ENCODE measurements at places on chromosomes 12 and 14.

- DNase-seq: no peak
Observed at GRCh38 chr12:28164644-28165275, 25.5 kb upstream of the CCDC91 start.

GRCh38 chr14:54617467-54617866 is 50.5 kb downstream of the SAMD4A start:
- no peak for DNase-seq

- DNase-seq: no peak
Observed at GRCh38 chr14:68753690-68754089, 39.2 kb downstream of the ZFP36L1 start.

DNA sequence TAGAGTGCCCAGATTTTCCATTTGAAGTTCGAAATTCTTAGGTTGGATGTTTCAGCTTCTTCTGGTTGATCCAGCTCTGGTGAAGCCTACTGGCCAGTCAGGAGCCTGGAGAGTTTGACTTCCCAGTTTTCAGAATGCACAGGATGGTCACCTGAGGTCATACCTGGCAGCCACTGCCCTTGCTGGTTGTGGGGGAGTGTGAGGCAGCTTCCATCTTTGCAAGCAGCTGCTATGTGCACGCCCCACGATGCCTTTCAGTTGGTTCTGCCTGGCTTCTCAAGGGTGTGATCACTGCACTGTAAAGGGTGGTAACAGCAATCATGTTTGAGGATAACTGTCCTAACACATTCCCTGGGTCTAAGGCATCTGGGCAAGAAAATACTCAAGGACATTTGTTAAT is 15.4 kb downstream of the CCDC92 start:
- no peak for DNase-seq

DNA sequence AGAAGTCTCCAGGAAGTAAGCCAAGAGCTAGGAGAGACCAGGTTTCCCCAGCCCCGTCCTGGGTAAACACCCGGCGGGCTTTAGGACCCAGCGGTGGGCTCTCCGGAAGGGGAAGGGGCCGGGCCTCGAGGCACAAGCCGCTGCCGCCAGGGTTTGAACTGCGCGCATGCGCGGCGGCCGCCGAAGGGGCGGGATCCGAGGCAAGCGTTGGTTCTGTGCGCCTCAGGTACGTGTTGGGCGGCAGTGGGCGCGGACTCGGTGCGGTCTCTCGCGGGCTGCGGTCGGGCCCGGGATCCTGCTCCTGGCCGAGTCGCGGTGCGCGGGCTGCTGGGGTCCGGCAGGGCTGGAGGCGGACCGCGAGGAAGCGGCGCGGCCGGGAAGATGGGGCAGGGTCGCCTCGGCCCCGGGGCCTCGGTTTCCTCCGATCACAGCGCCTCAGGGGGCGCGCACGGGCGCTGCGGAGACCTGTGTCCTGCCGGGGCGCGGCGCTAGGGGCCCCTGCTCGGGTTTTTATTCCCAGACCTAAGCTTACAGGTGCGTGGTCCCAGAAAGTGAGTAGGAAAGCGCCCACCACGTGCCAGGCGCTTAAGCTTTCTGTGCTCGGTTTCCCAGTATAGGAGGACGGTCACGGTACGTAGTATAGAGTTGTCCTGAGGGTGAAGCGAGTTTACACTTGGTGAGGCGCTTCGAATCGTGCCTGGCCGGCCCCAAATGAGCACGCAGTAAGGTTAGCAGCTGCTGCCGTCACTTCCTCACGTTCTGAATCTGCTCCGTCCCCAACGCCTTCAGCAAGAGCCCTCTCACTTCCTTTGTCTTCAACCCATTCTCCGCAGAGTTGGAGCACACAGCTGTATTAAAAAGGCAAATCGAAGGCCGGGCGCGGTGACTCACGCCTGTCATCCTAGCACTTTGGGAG is at the start of gene TDP1:
TSS of gene TDP1 (plus strand) at position 183 of the 916 bp plus-strand sequence. CDS start 7,188 bp downstream, outside the sequence.
- peak; percentile 97 for DNase-seq

DNA sequence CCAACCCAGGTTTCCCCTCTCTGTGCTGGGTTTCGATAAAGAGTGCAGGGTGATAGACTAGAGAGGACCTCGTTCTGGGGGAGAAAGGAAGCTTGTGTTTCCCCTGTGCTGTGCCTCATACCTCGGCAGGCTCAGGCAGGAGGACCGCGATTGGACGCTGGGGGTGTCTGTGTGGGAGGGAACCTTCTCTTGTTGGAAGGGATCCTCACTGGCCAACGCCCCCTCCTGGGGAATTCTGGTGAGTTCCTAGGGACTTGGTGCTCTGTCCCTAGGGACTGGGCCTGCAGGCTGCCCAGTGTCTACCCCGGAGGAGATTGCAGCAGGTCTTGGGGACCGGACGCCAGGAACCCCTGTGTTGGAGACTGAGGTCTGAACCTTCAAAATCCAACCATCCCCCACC is 157.4 kb upstream of the PRMT8 start:
- no peak for DNase-seq

DNA sequence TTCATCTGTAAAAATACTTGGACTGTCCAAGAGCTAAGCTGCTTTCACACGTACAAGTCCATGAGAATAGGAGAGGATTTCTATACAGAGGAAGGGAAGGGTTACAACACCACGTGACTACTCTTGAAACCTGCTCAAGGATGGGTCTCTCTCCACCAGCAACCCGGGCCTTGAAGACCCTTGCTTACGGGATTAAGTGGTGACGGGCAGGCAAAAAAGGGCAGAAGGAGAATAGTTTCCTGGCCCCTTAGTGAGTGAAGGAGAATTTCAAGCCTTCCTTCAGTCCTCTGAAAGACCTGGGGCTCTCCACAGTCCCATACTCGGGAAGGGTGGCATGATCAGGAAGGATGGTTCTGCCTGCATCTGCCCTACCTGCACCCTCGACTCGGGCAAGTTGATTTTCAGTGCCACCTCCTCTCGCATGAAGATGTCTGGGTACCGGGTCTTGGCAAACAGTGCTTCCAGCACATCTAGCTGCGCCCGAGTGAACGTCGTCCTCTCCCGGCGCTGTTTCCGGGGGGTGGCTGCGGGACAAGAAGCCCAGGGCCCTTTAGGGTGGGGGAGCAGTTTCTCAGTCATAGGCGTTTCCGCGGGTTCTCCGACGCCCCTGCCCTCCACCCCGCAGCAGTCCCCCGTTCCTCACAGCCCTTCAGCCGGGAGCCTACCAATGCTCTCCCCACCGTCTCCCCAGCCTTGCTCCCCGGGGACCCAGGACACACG is 6.3 kb downstream of the OTX2 start:
- no peak for DNase-seq

GRCh38 chr14:94601884-94602391 is 10.3 kb upstream of the SERPINA3 start:
- no peak for DNase-seq

GRCh38 chr12:75329918-75330826 is at the start of gene CAPS2:
Gene CAPS2, minus strand, starts transcription at chr12:75330324. Its CDS starts 3,826 bp downstream, at chr12:75326498.
- peak; percentile 67 for DNase-seq

DNA sequence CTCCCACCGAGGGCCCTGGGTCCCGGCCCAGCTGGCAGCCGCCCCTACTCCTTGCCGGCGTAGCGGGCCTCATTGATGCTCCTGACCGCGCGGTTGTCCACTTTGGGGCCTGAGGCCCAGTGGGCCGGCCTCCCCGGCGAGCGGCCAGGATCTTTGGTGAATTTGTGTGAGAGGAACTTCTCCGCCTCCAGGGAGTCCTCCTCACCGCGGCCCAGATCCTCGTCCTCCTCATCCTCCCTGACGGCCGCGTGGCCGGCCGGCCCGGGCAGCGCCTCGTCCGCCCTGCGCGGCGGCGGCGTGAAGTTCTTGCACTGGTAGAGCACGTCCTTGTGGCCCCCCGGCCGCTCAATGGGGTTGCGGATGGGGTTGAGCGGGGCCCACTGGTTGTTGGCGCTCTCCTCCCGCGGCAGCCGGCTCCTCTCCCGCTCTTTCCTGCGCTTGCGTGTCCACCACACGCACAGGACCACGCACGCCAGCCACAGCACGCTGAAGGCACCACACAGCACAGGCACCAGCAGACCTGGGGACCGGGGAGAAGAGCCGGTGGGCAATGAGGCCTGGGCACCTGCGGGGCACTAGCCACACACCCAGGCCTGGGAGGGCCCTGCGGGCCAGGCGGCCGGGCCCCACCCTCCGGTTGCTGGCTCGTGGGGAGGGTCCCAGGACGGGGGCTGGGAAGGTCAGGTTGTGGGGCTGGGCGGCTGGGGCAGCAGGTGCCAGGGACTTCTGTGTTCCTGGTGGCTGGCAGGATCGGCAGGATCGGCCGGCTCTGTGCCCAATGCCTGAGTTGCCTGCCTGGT is 25.7 kb downstream of the JAG2 start:
- DNase-seq: no peak

DNA sequence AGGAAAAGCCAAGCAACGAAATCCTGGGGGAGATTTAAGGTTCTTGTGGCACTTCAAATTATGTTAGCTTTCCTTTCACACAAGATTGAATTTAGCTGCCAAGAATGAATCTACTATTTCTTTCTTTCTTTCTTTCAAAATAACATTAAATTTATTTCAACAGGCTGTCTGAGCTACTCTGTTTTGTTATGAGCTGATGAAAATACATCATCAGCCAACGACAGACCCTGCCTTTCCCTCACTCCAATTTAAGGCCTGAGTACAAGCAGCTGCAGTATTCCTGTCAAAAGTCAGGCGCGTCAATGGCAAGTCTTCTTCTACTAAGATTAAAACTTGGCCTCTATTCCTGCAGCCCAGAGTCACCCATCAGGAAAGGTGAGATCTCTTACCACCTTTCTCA is 347.7 kb upstream of the FLRT2 start:
- no peak for DNase-seq

GRCh38 chr12:83818881-83819280 is 1093.7 kb downstream of the SLC6A15 start:
- no peak for DNase-seq
